AG10803 (cell line): ENCODE measurements at places on chromosomes 1 and 21.
A peak's percentile ranks its signal among the peaks of the same experiment; 100 is the strongest.

DNA sequence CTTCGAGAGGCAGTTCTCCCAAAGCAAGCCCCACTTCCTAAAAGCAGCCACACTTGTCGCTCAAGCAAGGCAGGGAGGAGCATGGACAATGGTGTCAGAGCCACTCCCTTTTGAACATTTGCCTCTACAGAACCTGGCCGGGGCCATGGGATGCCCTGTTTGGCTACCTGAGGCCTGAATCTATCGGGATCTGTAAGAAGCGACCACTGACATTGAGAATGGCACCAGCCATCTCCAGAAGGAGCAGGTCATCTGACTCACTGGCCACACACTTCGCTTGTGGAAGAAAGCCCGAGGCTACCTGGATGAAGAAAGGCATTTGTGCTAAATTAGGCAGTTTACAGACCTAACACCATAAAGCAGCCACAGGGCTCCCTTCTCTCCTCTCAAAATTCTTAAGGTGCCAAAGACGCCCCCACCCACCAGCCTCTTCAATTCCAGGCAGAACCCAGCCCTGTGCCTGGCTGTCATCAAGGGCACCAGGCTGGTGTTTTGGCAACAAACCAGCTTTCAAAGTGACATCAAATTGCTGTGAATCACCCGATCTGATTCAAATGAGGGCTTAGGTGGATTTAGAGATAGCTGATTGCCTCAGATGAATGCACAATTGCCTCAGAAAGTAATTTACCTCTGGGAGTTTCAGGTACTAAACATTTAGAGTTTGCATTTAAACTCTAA lies 104.8 kb downstream of the ETS2 start:
- DNase-seq = no peak

DNA sequence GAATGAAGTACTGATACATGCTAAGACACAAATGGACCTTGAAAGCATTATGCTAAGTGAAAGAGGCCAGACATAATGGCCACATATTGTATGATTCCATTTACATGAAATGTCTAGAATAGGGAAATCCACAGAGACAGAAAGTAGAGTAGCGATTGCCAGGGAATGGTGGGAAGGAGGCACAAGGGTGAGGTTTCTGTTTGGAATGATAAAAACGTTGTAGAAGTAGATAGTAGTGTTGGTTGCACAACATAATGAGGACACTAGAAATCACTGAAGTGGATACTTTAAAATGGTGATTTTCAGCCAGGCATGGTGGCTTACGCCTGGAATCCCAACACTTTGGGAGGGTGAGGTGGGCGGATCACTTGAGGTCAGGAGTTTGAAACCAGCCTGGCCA lies 97.6 kb upstream of the VANGL1 start:
- peak; percentile 42 for DNase-seq

DNA sequence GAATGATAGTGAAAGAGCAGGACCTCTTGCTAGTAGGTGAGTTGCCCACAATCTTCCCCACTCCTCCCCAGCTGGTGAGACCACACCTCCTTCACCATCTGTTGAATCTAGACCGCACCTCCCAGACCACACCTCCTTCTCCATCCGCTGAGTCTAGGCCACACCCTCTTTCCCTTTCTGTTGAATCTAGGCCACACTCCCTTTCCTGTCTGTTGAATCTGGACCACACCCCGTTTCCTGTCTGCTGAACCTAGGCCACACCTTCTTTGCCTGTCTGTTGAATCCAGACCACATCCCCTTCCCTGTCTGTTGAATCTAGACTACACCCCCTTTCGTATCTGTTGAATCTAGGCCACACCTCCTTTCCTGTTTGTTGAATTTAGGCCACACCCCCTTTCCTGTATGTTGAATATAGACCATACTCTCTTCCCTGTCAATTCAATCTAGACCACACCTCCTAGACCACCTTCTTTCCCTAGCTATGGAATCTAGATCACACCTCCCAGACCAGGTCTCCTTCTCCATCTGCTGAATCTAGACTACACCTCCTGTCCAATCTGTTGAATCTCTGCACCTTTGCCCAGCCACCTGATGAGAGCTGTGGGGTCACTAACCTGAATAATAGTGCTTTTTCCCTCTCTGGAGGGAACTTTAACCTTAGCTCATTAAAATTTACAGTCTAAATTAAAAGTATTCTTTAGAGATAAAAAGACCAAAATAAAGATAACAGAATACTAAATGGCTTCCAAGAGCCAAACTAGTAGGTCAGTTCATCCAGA lies 116.3 kb downstream of the DAB1 start:
- no peak for DNase-seq

DNA sequence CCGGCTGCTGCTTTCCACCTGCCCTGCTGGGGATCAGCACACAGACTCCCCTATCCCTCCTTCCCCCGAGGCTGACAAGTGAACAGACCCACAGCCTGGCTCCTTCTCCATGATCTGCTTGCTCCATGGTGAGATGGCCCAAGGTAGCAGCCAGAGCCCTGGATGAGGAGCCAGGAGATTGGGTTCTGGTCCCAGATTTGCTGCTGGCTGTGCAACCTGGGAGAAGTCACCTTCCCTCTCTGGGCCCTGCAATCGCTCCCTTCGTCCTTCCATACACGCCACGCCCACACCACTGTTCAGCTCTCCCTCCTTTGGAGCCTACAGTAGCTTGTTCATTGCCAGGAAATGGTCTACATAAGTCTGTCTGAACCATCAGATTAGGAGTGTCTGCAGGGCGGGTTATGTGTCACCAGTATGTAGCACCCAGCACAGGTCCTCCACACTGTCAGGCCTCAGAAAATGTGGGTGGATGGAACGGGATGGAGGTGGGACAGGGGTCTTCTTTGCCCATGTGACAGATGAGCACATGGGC lies 9.2 kb upstream of the EPHA8 start:
- DNase-seq = no peak

GRCh38 chr1:179313004-179313403 lies 19.4 kb downstream of the SOAT1 start:
- no peak for DNase-seq

GRCh38 chr1:9439074-9439761 lies 100.0 kb upstream of the SLC25A33 start:
- DNase-seq = no peak

DNA sequence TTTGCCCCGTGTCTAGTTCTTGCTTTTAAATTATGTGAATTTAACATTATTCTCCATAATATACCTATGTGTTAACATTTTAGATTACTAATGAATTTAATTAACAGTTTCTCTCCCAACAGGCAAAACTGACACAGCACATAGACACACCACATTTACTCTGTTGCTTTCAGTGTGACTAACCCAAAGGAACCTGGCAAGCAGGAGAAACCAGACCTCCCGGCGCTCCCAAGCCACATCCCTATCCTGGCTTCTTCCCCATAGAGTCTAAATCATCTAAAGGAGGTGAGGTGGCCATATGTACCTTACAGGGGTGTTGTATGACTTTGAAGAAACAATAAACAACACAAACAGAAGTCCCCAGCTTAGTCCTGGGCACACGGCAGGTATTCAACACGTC lies 69.2 kb downstream of the CAPZB start:
- DNase-seq = no peak

- no peak for DNase-seq
Measured at GRCh38 chr1:107460035-107460434, 319.2 kb downstream of the NTNG1 start.

- no peak for DNase-seq
Measured at GRCh38 chr1:180190091-180190490, 35.4 kb downstream of the QSOX1 start.

DNA sequence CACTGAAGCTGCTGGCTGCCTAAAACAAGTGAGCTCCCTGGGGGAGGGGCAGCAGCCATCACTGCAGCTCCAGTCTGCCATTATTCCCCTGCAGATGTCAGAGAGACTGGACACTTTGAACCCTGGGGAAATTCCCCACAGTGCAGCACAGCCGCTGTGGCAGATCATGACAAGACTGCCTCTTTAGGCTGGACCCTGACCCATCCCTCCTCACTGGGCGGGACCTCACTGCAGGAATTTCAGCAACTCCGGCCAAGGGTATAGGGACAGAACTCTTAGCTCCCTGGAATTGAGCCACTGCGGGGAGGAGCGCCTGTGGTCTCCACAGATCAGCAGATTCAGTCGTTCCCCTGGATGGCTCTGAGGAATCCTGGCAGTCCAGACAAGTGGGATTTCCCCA lies 964.6 kb downstream of the BRINP3 start:
- DNase-seq = no peak

GRCh38 chr1:98104289-98104688 lies 183.5 kb upstream of the DPYD start:
- DNase-seq = peak; percentile 95

DNA sequence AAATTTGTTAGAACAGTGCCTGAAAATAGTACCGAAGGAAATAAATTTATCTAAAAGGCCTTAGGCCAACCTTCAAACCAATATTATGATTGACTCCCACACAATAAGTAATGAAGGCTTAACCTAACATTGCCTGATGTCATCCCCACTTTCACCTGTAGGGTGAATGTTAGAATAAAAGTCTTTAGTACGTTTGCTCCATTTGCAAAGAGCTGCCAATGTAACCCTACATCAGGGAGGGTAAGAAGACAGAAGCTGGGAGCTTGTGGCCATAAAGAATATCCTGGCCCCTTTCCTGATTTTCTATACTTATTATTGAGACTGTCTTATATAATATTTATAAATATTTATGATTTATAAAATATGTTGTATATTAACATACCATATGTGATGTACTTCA lies 661.8 kb upstream of the CXADR start:
- DNase-seq = no peak

- DNase-seq = peak; percentile 25
Measured at GRCh38 chr1:206609229-206609991, 2.9 kb downstream of the EIF2D start.

- DNase-seq = peak; percentile 49
Measured at GRCh38 chr21:27796106-27796505, 829.2 kb upstream of the ADAMTS5 start.

- DNase-seq = peak; percentile 97
Measured at GRCh38 chr1:99943223-99943794, 26.5 kb upstream of the SLC35A3 start.

DNA sequence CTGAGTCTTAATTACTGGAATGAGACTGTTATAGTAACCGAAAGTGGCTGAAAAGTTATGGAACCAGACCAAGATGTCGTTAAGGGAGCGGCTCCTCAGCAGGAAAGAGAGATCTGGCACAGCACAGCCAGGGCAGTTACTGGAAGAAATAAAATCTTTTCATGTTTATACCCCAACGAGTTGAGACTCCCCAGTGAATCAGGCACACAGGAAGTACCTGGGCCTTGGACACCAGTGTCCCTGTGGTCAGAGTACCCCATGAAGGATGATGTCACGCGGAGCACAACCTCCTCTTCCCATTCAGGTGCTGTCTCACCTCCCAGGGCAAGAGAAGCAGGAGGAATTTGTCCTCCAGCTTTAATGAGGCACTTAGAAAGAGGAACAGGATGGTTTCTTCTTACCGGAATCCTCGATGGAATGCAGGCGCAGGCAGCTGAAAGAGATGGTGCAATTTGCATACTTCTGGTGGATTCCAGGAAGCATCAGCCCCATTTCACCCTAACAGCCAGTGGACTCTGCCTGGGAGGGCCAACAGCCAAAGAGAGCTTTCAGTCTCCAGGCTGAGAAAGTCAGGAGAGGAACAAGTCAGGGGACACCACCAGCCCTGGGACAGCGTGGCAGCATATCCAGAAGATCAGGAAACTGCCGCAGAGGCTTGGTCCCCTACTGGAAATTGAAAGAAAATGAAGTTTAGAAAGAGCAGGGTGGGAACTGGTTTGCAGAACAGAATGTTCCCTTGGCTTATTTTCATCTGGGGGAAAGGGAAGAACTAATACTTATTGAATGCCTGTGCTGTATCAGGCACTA lies 35.9 kb upstream of the CTTNBP2NL start:
- peak; percentile 96 for DNase-seq

DNA sequence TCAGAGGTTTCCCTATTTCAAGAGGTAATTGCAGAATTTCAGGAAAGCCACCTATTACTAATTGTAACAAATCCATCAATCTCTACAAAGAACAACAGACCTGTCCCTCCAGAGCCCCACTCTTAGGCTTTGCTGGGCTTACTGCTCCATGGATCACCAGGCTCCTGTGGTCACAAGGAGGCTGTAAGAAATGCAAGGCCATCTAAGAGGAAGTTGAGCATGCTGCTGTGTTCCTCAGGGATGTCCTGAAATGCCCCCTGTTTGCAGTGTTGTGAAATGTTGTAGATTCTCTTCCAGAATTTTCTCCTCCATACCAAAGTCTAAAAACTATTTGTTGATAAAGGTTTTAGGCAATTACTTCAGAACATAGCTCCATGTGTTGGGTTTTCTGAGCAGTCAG lies 24.4 kb upstream of the DUSP23 start:
- peak; percentile 79 for DNase-seq
